ENCODE measurements at places on chromosomes 16 and 17. TPM values are rescaled to one million over a fixed set of nuclear protein-coding genes. Genes with fewer than 3 reads are reported as not detected.

DNA sequence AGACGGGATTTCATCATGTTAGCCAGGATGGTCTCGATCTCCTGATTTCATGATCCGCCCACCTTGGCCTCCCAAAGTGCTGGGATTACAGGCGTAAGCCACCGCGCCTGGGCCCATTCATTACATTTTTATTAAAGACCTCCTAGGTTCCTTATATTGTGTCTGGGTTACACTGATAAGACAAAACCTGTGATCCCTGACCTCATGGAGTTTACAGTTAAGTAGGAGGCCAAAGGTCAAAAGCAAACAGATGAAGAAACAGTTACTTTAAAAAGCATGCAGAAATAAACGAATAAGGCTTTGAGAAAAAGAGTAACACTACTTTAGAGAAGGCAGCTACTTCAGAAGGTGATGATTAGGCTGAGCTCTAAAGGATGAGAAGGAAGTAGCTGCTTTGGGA, 14.9 kb upstream of the HLF start:
- DNase-seq = no peak

- no peak for DNase-seq
Observed at GRCh38 chr16:69057400-69058378, 47.8 kb upstream of the HAS3 start.

Gene CBLN1
- 0.44 TPM for total RNA-seq

DNA sequence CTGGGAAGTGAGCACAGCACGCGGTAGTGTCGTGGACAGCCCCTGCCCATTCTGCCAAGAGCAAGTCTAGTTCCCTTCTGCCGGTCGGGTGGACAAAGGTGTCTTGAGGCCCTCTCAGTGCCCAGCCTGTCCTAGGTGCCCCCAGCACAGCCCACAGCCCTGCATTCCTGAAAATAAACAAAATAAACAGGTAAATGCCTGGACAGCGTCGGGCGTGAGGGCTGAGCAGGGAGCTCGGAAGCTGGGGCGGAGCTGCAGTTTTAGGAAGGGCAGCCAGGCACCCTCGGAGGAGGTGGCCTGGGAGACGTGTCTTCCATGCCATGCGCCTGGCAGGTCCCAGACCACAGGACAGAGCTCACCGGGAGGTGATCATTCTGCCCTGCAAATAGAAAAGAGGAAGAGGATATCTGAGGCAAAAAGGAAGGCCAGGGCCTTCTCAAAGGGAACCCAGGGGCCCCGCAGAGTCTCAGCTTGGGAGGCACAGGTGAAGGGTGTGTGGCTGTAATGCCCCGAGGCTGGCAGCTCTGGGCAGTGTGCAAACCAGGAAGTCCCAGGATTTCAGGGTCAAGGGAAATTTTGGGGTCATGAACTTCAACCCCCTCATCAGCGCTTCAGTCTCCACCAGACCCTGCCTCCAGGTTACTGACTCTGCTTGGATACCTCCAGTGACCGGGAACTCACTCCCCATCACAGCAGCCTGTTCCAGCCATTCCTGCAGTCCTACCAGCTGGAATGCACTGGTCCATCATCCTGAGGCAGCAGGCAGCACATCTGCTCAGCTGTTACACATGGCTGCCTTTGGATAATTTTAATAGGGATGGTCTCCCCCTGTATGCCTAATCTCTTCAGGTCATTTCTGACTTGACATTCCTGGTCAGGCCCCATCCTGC, 1.7 kb downstream of the ZNF469 start:
- no peak for DNase-seq

DNA sequence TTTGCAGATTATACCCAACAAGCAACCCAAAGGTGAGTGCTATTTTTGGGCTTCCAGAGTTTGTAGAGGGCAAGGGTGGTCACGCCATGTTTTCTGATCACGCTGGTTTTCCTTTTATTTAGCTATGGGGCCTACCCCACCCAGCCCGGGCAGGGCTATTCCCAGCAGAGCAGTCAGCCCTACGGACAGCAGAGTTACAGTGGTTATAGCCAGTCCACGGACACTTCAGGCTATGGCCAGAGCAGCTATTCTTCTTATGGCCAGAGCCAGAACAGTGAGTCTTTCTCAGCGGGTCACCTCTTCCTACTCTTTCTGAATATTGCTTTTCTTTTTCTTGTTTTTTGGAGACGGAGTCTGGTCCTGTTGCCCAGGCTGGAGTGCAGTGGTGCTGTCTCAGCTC, 2.5 kb downstream of the FUS start:
- no peak for DNase-seq

DNA sequence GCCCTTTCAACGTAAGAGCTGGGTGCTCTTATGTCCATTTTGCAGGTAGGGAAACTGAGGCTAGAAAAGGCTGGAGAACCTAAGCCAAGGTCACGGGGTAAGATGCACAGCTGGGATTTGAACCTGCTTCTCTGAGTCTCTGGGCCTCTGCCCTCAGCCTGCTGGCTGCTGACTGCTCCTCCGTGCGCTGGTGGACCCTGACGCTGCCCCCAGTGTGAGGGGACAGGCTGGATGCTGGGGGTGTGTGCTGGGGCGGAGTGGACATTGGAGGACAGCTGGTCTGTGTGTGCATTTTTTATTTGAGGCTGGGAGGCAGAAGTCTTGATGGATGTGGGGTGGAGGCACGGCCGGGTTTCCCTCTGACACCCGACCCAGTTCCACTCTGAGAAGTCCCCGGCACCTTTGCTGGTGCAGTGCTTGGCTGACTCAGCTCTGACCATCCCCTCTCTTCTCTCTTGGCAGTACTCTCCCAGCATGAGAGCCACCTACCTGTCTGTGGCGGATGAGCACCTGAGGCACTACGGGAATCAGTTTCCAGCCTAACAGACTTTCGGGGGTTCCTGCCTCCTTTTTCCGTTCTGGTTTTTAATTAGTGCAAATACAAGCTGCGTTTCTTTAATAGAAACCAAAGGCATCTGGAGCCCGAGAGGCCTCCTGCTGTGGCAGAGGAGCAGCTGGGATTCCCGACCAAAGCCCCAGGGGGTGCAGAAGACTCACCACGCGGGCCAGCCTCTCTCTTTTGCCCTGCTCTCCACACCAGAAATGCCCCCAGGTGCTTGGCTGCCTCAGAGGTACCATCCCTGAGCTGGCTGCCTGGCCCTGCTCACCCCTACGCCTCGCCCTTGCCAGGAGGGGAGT, 14.1 kb upstream of the DNAI2 start:
- no peak for DNase-seq

Measured in G401 (cell line).